SHP77 (cell line): ENCODE measurements at places on chromosomes 2 and 18.

DNA sequence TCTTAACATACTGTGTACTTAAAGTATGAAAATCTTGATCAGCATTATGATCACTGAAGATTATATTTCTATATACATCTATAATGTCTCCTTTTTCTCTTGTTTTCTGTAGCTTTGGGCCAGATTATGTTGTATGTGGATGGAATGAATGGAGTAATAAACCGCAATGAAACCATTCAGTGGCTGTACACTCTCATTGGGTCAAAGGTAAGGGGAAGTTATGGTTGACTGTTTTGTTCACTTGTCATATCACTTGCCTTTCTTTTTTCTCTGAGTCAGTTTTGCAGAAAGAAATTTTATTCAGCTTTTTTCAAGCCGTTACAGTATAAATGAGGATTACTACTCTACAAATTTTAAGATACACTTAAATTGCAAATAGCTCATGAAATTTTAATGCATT lies 252.5 kb downstream of the TPGS2 start:
- no peak for DNase-seq

- no peak for DNase-seq
These were observed 140.3 kb downstream of the TRIB2 start for GRCh38 chr2:12856934-12857601.

DNA sequence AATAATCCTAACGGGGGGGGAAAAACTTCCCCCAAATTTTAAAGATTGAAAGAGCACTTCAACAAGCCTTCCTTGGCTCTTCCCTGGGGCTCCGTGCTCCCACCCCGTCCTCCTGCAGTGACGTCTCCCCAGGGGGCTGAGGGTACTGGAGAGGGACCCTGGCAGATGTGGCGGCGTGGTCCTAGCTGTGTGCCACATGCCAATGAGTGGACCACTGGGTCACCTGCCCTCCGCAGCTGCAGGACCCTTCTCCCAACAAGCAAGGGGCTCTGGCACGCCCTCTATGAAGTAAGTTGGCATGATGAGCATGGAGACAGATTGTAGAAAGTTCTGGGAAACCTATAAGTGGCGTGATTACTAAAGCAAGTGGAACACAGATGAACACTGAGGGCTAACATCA lies 46.7 kb downstream of the PXDN start:
- no peak for DNase-seq

- DNase-seq = no peak
These were observed 81.6 kb upstream of the STPG4 start for GRCh38 chr2:47236503-47237215.

DNA sequence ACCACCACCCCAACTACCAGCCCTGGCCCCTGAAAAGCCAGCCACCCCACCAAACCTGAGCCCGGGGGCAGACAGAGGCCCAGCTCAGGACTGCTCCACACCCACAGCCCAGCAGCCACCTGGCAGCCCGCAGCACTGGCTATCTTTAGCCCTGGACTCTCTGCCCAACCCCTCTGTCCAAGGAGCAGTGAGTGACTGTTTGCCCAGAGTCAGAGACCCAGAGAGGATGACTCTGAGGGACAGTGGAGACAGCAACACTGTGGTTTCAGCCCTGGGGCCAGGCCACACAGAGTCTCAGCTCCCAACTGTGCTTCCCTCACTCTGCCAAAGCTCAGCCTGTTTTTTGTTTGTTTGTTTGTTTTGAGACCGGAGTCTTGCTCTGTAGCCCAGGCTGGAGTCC lies 32.6 kb downstream of the BIN1 start:
- no peak for DNase-seq

GRCh38 chr2:182358601-182359000 lies 68.2 kb downstream of the PDE1A start:
- no peak for DNase-seq

- DNase-seq = no peak
These were observed 1389.3 kb upstream of the ZEB2 start for GRCh38 chr2:145909175-145909755.

- DNase-seq = no peak
These were observed 93.4 kb upstream of the LDLRAD4 start for GRCh38 chr18:13125191-13125590.

DNA sequence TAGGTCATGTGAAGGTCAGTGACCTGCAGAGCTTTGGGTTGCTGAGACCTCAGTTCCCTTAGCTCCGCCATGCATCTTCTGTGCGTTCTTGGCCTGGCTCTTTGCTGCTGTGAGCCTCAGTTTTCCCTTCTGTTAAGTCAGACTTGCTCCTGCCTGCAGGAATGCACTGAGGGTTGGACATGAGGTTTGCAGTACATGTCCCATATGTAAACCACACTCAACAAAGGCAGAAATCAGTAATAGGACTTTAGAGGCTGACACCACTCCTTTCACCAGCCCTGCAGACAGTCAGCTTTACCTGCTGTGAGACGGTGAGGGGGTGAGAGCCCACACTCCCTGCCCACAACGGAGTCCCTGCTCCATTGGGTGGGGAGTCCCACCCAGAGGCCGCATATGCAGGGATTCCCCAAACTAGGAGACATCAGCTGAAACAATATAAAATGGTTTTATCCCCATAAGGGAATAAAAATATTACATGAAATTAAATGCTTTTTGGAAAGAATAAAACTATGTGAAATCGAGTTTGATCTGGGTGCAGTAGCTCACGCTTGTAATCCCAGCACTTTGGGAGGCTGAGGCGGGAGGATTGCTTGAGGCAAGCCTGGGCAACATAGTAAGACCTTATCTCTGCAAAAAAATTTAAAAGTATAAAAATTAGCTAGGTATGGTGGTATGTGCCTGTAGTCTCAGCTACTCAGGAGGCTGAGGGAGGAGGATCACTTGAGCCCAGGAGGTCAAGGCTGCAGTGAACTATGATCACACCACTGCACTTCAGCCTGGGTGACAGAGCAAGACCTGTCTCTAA lies 55.1 kb downstream of the MYO7B start:
- DNase-seq = no peak

GRCh38 chr2:26485099-26485498 lies 7.2 kb upstream of the OTOF start:
- DNase-seq = no peak
